Stimulated activated CD4-positive, alpha-beta T cell treated with anti-CD3 and anti-CD28 coated beads, Interleukin-15, amount 100 ng/mL, for 48 hours (primary cell): ENCODE measurements at places on chromosomes 2 and 18.

- no peak for DNase-seq
Measured at GRCh38 chr2:239206851-239207250, 194.0 kb downstream of the HDAC4 start.

DNA sequence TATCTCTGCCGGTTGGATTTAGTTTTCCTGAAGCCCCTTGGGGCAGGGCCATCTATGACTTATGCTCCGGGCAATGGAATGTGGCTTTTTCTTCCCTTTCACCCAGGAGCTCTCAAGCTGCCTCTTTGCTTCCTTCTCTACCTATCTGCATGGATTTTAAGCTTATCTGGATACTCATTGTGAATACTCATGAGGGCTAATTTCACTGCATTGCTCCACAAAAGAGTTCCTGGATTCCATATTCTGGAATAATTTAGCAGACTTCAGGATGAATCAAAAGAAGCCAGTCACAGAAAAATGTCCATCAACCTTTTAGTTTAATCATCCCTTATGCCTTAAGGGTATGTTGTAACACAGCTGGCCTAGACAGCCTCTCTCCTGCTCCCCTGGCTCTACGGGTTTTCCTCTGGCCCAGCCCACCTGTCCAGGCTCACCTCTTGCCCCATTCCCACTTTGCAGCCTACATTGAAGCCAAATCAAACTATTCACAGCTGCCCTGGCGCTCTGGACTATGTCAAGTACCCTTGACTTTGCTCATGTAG, 122.8 kb upstream of the RMDN2 start:
- DNase-seq: no peak

DNA sequence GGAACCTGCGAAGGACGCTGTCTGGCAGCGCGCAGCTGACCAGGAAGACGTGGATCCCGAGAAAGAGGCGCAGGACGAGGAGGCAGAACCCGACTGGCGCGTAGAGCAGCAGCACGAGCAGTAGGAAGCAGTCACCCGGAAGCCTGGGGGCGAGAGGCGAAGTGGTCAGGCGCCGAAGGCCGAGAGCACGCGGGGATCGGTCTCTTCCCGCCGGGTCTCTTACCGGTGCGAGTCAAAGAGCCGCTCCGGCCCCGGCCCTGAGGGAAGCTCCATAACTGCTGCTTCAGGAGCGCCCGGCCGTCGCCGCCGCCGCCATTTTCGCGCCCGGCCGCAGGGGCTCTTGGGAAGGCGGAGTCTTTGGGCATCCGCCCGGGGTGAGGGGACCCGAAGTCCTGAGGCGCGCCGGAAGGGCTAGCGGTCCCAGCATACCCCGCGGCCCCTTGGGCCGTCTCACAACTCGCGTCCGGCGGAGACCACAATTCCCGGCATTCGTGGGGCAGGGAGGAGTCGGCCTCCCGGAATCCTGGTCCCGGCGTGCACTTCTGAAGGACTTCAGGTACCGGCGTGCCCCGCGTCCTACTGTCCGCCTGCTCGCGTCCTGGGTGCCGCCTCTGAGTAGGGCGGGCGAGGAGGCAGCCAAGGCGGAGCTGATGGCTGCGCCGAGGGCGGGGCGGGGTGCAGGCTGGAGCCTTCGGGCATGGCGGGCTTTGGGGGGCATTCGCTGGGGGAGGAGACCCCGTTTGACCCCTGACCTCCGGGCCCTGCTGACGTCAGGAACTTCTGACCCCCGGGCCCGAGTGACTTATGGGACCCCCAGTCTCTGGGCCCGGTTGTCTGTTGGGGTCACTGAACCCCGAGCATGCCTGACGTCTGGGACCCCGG, at the start of the genes AUP1 and HTRA2:
Gene AUP1 (minus strand): TSS at position 350 of the 882 bp plus-strand sequence. CDS start 77 bp downstream, at position 273.
Gene HTRA2 (plus strand): TSS at position 577 of the 882 bp plus-strand sequence. CDS start 74 bp downstream, at position 651.
- DNase-seq: peak; percentile 94

GRCh38 chr18:46712406-46712805, 44.4 kb downstream of the ST8SIA5 start:
- DNase-seq: no peak

GRCh38 chr2:201402651-201403562, 45.8 kb upstream of the FLACC1 start:
- no peak for DNase-seq

GRCh38 chr18:13616525-13617035, 109.8 kb downstream of the FAM210A start:
- DNase-seq: no peak

DNA sequence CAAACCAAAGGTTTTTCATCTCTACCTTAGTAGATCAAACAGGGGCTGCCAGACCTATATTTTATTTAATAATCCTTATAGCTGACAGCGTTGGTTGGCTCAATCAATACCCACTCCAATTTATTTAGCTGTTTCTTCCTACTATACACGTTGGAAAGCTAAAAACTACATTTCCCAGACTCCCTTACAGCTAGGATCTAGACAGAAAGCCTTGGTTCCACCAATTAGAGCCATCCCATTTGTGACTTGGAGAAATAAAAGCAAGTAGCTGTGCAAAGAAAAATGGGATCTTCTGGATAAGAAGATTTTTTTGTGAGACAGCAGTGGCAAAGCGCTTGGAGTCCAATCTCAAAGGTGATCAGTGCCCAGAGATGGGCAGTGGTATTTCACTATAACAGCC, 331.3 kb upstream of the MEIS1 start:
- DNase-seq: no peak
